ENCODE measurements at places on chromosomes 5 and 9. TPM values are rescaled to one million over a fixed set of nuclear protein-coding genes. Genes with fewer than 3 reads are reported as not detected.

The LCN2 gene
- total RNA-seq = not detected

The TJP2 gene
- 70.5 TPM for total RNA-seq

The HSD17B4 gene
- 144 TPM for total RNA-seq

The C9 gene
- 0.11 TPM for total RNA-seq
